ENCODE measurements at places on chromosomes 6 and 20. TPM values are rescaled to one million over a fixed set of nuclear protein-coding genes. Genes with fewer than 3 reads are reported as not detected.

SEL1L2 gene
- total RNA-seq, result not detected

MAK gene
- total RNA-seq, result 0.68 TPM

DNA sequence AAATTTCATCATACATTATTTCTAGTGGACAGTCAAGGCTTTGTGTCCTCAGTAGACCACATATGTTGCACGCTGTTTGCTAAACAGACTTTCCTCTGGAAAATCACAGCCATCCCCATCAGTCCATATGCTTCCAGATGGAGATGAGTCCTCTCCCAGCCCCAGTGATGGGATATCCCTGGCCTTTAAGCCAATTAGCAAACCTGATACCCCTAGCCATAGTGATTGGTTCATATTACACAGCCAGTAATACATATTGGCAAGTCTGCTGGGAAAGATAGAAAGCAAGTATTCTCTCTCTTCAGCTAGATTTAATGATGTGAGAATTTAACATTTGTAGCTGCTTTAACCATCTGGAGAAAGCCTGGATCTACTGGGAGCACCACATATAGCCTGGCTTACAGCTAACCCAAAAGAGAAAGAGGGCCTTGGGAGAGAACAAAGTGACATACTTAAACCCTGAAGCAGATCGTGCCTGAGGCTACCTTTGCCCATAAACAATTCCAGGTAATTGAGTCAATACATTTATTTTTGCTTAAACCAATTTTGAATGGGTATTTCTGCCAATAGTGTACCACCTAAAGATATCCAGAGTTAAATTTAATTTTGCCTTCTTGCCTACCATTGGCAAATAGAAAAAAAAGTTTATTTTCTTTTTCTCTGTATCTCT lies 103.5 kb upstream of the HIVEP1 start:
- no peak overlapping the region for H3K27ac ChIP-seq
- no peaks in the 10 kb centered on the region for H3K36me3 ChIP-seq
- no peak for DNase-seq
- H3K4me3 ChIP-seq, result no peak overlapping the region
- H3K27me3 ChIP-seq, result no peaks in the 10 kb centered on the region
- peaks cover 3% of the 10 kb centered on the region for H3K4me1 ChIP-seq

DNA sequence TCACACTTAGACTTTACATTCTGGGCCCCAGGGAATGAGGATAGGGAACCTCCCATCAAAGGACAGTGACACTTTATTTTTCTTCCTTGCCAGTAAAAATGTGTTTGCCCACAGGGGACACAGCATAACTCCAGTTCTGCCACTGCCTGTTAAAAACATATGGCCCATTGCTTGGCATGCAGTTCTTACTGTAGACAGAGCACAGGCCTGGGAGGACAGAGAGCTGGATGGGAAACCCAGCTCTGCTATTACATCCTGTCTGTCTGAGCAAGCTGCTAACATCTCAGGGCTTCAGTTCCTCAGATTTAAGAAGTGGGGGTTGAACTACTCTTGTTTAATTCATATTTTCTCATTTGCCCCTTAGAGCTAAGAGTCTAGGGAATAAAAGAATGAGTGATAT lies 120.2 kb downstream of the AKAP7 start:
- no peak for DNase-seq
- H3K27ac ChIP-seq, result no peak overlapping the region
- H3K27me3 ChIP-seq, result no peaks in the 10 kb centered on the region
- H3K36me3 ChIP-seq, result peaks cover 9% of the 10 kb centered on the region
- no peak overlapping the region for H3K4me3 ChIP-seq

GRCh38 chr6:42354702-42355101 lies 97.0 kb downstream of the TRERF1 start:
- H3K27ac ChIP-seq, result no peak overlapping the region
- no peak for DNase-seq
- peaks cover 11% of the 10 kb centered on the region for H3K36me3 ChIP-seq

DNA sequence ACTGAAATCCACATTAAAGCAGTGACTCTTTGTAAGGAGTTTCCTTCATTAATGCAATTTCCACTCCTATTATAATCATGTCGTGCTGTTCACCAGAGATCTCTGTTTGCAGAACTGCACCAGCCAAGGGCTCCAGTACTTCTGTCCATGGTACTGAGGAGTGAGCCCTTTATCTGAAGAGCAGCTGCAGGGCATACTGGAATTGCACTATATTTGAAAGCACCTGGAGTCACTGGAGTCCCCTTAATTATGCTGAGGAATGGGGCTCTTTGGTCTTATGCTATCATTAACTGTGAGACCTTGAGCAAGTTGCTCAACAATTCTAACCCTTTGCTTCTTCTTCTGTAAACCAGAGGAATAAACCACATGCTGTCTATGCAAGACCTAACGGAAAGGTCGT lies 61.7 kb upstream of the NUP153 start:
- H3K27ac ChIP-seq, result no peak overlapping the region
- H3K27me3 ChIP-seq, result peaks cover 14% of the 10 kb centered on the region
- no peak overlapping the region for H3K4me3 ChIP-seq
- no peaks in the 10 kb centered on the region for H3K36me3 ChIP-seq

DNA sequence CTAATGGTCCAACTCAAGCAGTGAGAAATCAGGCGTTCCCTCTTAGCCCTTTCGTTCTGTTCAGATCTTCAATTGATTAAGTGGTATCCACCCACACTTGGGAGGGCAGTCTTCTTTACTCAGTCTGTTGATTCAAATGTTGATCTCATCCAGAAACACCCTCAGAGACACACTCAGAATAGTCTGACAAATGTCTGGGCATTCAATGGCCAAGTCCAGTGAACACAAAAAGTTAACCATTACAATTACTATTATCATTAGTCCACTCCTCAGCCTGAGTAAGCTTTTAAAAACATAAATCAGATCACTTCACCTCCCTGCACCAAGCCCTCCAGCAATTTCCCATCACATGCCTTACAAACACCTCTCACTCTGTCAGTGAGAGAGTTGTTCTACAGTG lies 423.2 kb downstream of the RFPL4B start:
- H3K4me3 ChIP-seq, result no peak overlapping the region
- H3K36me3 ChIP-seq, result no peaks in the 10 kb centered on the region
- no peaks in the 10 kb centered on the region for H3K27me3 ChIP-seq
- H3K27ac ChIP-seq, result no peak overlapping the region
- DNase-seq, result no peak

GRCh38 chr6:3410385-3411360 lies 46.2 kb downstream of the SLC22A23 start:
- H3K27me3 ChIP-seq, result no peaks in the 10 kb centered on the region
- H3K4me1 ChIP-seq, result peaks cover 9% of the 10 kb centered on the region
- H3K36me3 ChIP-seq, result no peaks in the 10 kb centered on the region
- DNase-seq, result peak; percentile 54

- H3K4me1 ChIP-seq, result peaks cover 7% of the 10 kb centered on the region
- H3K27ac ChIP-seq, result no peak overlapping the region
These were observed 13.2 kb downstream of the FAM210B start for GRCh38 chr20:56371977-56372376.
